Esophagus muscularis mucosa (tissue), 4 donors: ENCODE measurements at places on chromosomes 3 and 15. TPM values are rescaled to one million over a fixed set of nuclear protein-coding genes. Genes with fewer than 3 reads are reported as not detected.

GPR149 gene
- not detected for total RNA-seq

GXYLT2 gene
- total RNA-seq = 9.8 TPM

SLC28A1 gene
- total RNA-seq = not detected

GRCh38 chr3:153835540-153835939, 285.6 kb upstream of the ARHGEF26 start:
- H3K36me3 ChIP-seq = no peaks in the 10 kb centered on the region
- H3K27ac ChIP-seq = no peak overlapping the region
- DNase-seq = no peak
- no peaks in the 10 kb centered on the region for H3K27me3 ChIP-seq
- H3K4me1 ChIP-seq = no peaks in the 10 kb centered on the region

DNA sequence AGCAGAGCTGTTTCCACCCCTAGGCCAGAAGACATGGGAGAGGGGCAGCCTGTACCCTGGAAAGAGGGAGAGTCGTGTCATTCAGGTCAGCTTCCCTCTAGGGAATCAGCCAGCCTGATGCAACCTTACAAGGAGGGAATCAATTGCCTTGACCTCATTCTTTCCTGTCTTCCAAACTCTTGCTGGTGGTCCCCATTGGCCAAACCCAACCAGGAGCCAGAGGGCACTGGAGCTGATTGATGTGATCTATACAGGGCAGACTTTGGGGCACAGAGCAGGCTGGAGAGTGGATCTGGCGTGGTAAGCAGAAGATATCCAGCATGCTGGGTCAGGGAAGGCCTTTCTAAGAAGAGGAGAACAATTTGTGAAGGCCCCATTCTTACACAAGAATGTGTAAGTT, 19.1 kb upstream of the MAGEF1 start:
- no peak overlapping the region for H3K4me3 ChIP-seq
- no peaks in the 10 kb centered on the region for H3K4me1 ChIP-seq
- no peaks in the 10 kb centered on the region for H3K36me3 ChIP-seq
- no peak overlapping the region for H3K27ac ChIP-seq
- H3K27me3 ChIP-seq = no peaks in the 10 kb centered on the region

GRCh38 chr3:195254454-195255175, 16.3 kb downstream of the XXYLT1 start:
- H3K27ac ChIP-seq = peak overlapping the region; percentile 67
- no peaks in the 10 kb centered on the region for H3K36me3 ChIP-seq
- H3K4me1 ChIP-seq = peaks cover 58% of the 10 kb centered on the region
- no peak overlapping the region for H3K4me3 ChIP-seq

GRCh38 chr3:62805580-62806277, 69.5 kb downstream of the CADPS start:
- H3K27me3 ChIP-seq = no peaks in the 10 kb centered on the region
- no peak overlapping the region for H3K4me3 ChIP-seq
- H3K36me3 ChIP-seq = no peaks in the 10 kb centered on the region
- H3K4me1 ChIP-seq = no peaks in the 10 kb centered on the region
- H3K27ac ChIP-seq = no peak overlapping the region

GRCh38 chr3:45943207-45943846, at the start of gene CXCR6:
TSS of gene CXCR6 (plus strand) at chr3:45943464. CDS start at chr3:45946482, 3,018 bp downstream.
- no peak for DNase-seq
- H3K36me3 ChIP-seq = peaks cover 41% of the 10 kb centered on the region
- H3K27me3 ChIP-seq = no peaks in the 10 kb centered on the region
